ENCODE measurements at places on chromosomes 12 and 14.
A peak's percentile ranks its signal among the peaks of the same experiment; 100 is the strongest.

GRCh38 chr12:32322354-32322753 is 77.0 kb upstream of the FGD4 start:
- DNase-seq, result no peak

DNA sequence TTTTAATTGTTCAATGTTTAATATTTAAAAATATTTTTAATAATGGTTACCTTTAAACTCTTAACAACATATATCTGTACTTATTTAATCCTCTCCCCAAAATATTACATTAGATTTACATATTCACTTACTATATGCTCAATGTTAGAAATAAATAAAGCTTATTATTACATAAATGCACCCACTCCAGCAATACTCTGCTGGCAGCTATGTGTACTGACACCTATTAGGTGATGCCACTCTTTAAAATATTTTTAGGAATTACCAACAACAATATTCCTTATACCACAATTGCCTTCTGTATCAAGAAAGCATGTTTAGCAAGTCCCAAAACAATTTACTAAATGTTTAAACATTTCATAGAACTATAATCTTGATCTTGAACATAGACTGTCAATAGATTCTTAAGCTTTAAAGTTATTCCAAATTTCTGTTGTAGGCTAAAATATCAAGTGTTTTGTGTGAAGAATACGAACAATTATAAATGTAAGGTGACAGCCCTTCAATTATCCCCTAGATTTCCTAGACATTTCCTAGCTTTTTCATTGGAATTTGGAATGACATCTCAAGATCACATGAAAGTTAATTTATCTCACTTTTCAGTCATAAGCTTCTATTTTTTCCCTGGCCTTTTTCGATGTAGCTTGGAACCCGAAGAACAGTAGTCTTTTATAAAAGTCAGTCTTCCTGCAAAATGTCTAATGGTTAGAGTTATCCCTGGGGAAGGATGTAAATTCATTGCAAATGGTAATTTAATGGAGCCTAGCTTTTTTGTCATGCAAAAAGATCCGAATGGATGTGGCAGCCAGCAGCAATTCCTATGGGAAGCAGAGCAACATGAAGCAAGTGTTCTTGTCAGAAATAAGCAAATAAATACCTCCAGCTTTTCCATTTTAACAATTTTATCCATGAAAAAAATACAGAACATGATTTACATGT is 907.5 kb upstream of the ATXN7L3B start:
- DNase-seq, result no peak

- no peak for DNase-seq
Observed at GRCh38 chr12:8628731-8629130, 16.1 kb upstream of the AICDA start.

- DNase-seq, result no peak
Observed at GRCh38 chr12:66055837-66056319, 74.7 kb downstream of the LLPH start.

GRCh38 chr14:95667249-95667693 is 19.0 kb upstream of the TCL1B start:
- DNase-seq, result peak; percentile 60

DNA sequence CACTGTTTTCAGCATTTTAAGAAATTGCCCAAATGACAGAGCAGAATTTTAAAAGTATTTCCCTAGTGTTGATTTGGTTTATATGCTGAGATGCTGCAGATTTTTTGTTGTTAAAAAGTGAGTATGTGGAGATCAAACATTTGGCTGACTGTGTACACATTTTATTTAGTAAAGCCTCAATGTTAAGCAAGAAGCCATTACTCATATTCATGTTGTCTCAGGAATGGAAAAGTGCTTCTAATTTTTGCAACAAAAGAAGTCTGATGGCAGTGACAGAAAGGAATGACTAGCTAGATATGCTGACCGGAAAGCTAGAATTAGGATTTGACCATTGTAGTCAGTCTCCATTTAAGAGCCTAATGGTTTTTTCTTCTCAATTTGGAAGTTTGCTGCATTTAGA is 22.5 kb downstream of the SLC38A6 start:
- DNase-seq, result no peak

GRCh38 chr14:93963692-93964091 is 12.7 kb downstream of the ASB2 start:
- DNase-seq, result no peak

DNA sequence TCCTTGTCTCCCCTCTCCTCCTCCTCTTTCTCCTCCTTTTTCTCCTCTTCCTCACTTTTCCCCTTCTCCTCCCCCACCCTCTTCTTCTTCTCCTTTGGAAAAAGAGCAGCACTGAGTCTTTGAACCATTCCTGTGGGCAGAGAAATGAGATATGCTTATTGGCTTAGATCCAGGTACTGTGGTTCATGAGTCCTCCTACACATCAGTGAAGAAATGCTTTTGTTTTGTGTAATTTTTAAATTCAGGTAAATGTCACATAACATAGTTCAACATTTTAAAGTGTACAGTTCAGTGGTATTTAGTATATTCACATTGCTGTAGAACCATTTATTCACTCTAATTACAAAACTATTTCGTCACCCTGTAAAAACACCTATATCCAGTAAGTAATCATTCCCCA is 402.1 kb downstream of the AACS start:
- no peak for DNase-seq

GRCh38 chr12:76192416-76192815 is 107.9 kb upstream of the NAP1L1 start:
- DNase-seq, result no peak

DNA sequence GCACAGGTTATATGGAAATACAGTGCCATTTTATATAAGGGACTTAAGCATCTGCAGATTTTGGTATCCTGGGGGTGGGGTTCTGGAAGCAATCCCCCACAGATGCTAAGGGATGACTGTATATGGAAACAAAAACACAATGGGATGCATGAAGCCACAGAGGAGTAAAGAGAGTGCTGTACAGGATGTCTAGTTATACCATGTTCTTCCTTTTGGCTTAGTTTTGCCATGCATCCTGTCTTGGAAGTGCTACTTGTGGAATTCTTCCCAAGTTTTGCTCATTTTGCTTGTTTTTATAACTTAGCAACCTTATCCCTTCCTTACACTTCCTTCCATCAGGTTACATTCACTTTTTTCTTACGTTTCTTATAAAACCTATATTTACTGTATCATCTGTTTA is 55.6 kb downstream of the TRMT5 start:
- DNase-seq, result no peak

DNA sequence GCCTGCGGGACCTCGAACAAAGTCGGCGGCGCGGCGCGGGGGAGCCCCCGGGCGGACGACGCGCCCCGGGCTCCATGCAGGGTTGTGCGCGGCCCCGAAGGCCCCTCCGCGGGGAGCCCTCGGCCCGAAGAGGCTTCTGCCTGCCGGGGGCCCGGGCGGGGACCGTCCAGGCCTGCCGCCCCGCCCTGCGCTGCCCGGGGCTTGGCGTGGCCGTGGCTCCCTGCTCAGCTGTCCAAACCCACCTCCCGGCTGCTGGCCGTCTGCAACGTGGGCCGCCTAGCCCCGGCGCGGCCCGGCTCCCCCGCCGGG is 670 bp downstream of the DYRK2 start:
- no peak for DNase-seq

DNA sequence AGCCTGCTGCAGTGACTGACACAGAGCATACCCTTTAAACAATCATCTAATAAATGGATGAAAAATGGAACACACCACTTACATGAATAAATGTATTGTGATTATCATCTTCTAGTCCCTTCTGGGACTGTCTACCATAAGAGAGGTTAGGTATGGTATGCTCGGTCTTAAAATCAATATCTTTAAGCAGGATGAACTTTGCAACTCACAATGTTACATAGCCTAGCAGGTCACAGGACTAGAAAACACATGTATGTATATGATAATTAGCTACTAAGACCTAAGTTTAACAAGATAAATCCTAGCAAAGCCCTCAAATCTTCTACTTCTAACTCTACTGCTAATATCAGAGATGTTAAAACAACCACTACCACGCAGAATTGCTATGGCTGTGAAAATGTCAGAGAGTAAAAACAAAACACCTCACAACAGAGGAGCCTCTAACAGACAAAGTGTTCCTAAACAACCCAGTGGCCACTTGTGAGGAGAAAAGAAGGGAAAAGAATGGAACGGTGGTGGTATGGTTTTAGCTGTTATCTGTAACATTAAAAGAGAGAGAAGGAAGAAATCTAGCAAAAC is 139.4 kb downstream of the STXBP6 start:
- DNase-seq, result no peak

- DNase-seq, result peak; percentile 31
Observed at GRCh38 chr12:12715459-12716150, 1.6 kb upstream of the CDKN1B start.

DNA sequence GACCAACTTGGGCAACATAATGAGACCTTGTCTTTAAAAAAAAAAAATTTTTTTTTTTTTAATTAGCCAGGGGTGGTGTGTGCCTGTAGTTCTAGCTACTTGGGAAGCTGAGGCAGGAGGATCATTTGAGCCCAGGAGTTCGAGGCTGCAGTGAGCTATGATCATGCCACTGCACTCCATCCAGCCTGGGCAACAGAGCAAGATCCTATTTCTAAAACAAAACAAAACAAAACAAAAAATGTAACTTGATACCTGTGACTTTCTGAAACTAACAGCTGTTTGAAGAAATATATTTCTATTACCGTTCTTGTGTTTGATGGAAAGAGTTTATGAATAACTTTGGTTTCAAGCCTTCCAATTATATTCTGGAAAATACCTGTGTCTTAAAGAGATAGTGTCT is 1.7 kb upstream of the ACACB start:
- DNase-seq, result no peak

- peak; percentile 75 for DNase-seq
Observed at GRCh38 chr14:69715725-69716477, 51.0 kb upstream of the SRSF5 start.

DNA sequence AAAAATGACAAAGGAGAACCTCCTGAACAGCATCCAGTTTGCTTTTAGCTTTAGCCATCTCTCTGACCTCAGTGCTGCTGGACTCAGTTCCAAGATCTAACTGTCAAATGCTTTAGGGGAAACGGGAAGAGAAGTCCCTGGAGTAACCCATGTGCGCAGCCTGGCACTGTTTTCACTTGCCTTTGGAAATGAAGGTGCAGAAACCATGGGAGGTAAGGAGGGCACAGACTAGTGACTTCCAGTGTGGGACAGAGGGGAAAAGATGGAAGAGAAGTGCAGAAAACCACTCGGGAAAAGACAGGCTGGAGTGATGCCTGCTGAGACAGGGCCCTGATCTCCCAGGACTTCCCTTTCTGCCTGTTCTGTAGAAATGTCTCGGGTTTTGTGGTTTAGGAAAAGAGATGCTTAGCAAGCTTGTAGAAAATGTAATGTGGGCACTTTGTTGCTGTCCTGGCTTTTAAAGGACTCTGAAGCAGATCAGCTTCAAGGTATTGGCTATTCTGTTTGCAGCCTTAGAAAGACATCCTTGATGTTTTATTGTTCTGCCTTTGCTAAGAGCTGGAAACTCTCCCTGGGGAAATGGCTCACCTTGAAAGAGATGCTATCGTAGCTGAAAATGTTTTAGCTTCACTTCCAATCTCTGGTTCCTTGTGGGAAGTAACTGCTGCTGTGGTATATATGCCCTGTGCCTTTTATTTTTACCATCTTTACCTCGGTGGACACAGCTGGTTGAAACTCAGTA is 124.6 kb upstream of the HIF1A start:
- no peak for DNase-seq

- DNase-seq, result no peak
Observed at GRCh38 chr12:51534216-51535074, 56.6 kb upstream of the SCN8A start.

- DNase-seq, result no peak
Observed at GRCh38 chr14:22448035-22448904, 140.8 kb downstream of the DAD1 start.

GRCh38 chr14:30165255-30165654 is 237.6 kb upstream of the PRKD1 start:
- DNase-seq, result no peak

DNA sequence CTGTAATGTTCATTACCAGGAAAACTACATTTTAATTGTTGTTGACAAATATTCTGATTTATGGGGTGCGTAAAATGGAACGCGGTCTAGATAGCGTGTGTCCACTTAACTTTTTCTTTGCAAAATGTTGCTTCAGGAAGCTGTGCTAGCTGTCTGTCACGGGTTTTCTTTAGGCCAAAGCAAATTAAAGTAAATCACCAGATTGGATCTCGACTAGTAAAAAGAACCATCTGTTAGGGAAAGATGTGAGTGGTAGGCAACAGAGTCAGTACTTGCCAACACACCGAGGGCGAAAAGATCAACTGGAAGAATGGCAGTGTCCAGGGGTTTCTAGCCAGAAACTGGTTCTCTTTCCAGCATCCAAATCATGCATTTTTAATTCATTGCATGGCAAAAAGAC is 404.9 kb upstream of the TMPO start:
- DNase-seq, result peak; percentile 7

DNA sequence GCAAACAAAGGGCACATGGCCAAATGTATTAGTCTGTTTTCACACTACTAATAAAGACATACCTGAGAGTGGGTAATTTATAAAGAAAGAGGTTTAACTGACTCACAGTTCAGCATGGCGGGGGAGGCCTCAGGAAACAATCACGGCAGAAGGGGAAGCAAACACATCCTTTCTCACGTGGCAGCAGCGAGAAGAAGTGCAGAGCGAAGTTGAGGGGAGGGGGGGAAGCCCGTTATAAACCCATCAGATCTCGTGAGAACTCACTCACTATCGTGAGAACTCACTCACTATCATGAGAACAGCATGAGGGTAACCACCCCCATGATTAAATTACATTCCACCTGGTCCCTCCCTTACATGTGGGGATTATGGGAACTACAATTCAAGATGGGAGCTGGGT is 66.1 kb downstream of the ST8SIA1 start:
- peak; percentile 81 for DNase-seq

GRCh38 chr12:77940567-77940966 is 109.9 kb downstream of the NAV3 start:
- DNase-seq, result no peak

DNA sequence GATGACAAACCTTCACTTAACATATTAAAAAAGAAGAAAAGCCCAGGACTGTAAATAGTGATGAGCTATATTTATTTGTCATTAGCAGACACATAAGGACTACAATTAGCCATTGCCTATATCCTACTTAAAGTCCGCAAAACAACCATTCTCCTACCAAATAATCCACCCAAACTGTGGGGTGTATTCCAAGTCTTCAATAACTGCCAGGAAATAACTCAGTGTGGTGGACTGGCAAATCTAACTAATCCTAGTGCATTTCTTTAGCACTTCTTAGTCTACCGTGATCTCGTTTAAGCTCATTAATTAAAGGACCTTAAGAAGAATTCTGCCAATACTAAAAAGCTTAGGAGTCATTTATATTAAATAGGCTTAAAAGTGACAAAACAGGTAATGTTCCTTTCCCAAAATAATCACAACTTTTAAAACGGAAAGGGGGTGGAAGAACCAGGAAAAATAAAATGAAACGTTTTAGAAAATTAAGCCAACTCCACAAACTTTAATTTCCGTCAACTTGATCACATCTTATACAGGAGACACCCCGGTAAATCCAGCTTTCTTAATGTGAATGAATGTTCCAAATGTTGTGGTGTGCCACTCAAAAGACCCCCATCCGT is 1.8 kb downstream of the NOVA1 start:
- peak; percentile 73 for DNase-seq

GRCh38 chr12:130308393-130308792 is 29.3 kb upstream of the PIWIL1 start:
- DNase-seq, result no peak

- DNase-seq, result no peak
Observed at GRCh38 chr12:40056373-40056772, 49.5 kb downstream of the SLC2A13 start.

GRCh38 chr14:84750763-84751554 is 779.0 kb upstream of the FLRT2 start:
- DNase-seq, result peak; percentile 25

GRCh38 chr14:32414808-32415255 is 85.7 kb downstream of the AKAP6 start:
- DNase-seq, result no peak

- DNase-seq, result no peak
Observed at GRCh38 chr14:105146181-105146975, 22.2 kb downstream of the JAG2 start.

All from NCI-H524 (cell line).